Fibroblast of skin of left quadriceps (primary cell): ENCODE measurements at places on chromosomes 13 and 19.
A peak's percentile ranks its signal among the peaks of the same experiment; 100 is the strongest.

GRCh38 chr13:36356058-36356457 is 9.9 kb upstream of the SPART start:
- no peak for DNase-seq

- DNase-seq, result peak; percentile 1
Observed at GRCh38 chr13:59038824-59039223, 1124.9 kb downstream of the DIAPH3 start.

DNA sequence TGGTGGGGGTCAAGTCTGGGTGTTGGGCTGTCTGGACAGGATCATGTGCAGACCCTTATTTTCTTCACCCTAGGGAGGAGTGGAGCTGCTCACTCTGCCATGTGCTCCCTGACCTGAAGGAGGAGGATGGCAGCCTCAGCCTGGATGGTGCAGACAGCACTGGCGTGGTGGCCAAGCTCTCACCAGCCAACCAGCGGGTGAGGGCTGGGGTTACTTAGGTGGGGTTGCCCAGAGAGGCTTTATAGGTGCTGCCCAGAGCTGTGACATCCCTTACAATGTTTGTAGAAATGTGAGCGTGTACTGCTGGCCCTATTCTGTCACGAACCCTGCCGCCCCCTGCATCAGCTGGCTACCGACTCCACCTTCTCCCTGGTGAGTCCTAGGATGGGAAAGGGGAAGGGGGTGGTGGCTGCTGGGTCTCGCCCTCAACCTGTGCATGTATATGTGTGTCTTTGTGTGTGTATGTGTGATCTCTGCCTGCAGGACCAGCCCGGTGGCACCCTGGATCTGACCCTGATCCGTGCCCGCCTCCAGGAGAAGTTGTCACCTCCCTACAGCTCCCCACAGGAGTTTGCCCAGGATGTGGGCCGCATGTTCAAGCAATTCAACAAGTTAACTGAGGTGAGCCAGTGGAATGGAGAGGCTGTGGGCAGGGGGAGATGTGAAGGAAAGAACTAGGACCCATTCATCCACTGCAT is 5.1 kb downstream of the CHMP2A start:
- no peak for DNase-seq

DNA sequence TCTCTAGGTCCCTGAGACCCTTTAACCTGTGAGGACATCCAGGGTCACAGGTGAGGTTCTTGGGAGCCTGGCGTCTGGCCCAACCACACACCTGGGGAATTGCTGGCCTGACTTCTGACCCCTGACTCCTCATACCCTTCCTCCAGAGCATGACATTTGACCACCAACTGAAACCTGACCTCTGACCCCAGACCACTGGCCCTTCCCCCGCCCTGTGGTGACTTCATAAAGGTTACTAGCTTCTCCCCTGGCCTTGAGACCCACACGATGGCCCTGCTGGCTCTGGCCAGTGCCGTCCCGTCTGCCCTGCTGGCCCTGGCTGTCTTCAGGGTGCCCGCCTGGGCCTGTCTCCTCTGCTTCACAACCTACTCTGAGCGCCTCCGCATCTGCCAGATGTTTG is at the start of gene SPACA6:
TSS of gene SPACA6 (plus strand) at position 71 of the 400 bp plus-strand sequence. CDS start at position 268, 197 bp downstream.
- no peak for DNase-seq

GRCh38 chr19:45413497-45413896 is 7.1 kb downstream of the POLR1G start:
- DNase-seq, result no peak

GRCh38 chr13:113057084-113057483 is 48.5 kb upstream of the F7 start:
- DNase-seq, result no peak
